ENCODE measurements at places on chromosomes 1 and 21. TPM values are rescaled to one million over a fixed set of nuclear protein-coding genes. Genes with fewer than 3 reads are reported as not detected.

The FCRLB gene
- total RNA-seq = 1.6 TPM

The TBX19 gene
- total RNA-seq = 1.2 TPM

The HRNR gene
- total RNA-seq = not detected

The TNFRSF18 gene
- not detected for total RNA-seq

The S100A3 gene
- total RNA-seq = 1.7 TPM
